ENCODE measurements at places on chromosomes 7 and 10.

DNA sequence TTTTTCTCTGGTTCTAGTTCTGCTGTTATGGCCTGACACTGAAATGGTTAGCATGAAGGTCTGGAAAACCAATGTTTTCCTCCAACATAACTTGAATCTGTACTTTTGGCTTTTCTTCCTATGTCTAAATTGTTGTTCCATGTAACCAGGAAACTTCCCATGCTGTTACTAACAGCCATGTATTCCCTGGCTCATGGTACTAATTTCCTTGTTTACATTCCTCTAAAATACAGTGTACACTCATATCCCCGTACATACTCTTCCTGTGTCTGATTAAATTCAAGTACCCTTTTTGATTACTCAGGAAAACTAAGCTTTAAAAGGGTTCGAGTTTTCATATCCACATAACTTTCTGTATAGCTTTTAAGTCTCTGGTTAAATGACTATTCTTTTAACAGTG, 12.3 kb upstream of the ACSM6 start:
- DNase-seq: no peak

DNA sequence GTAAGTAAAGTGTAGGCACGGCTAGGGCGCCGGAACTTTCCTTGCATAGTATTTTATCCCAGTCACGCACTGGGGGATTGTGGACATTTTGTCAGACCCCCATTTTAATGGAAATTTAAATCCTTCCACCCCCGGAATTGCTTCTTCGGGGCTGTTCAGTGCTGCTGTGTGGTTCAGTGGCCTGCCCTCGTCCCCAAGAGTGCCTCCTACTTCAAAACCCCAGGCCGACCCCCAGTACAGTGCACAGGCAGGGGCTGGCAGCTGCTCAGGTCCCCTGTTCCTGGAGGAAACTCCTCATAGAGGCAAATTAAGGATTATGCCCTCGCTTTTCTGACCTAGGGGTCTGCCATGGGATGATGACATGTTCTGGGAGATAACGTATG, 94.5 kb downstream of the PTPRE start:
- DNase-seq: no peak

DNA sequence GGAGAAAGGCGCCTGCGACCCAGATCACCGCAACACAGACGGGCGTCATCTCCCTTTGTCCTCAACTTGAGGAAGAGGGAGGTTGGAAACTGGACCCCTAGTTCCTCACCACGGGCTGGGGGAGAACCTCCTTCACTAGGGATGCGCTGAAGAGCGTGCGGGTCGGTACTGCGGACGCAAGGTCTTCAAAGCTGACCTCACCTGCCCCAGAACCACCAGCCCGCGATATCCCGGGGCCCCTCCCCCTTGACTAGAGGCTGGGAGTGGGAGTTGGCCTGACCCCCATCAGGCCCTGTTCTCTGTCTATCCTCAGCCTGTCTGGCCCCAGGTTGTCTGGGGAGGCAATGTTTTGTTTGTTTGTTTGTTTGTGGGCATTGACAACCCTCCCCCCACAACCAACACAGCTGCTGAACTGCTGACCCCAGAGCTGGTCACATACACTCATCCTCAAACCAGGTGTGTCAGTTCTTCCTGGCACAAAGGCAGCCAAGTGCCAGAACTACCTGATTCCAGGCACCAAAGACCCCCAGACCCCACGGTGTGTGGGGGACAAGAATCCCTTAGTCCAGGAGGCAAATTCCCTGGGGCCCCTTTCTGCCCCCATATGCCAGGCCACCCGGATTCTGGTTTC, 2.9 kb downstream of the NPM3 start:
- DNase-seq: no peak

GRCh38 chr10:78544423-78545090, 510.9 kb downstream of the RPS24 start:
- DNase-seq: no peak
